HEK293T (cell line): ENCODE measurements at places on chromosomes 3 and 15.

- no peak for DNase-seq
These were observed 75.2 kb upstream of the GRM7 start for GRCh38 chr3:6785726-6786125.

GRCh38 chr15:92808598-92809063 is 91.5 kb upstream of the CHD2 start:
- DNase-seq, result peak; percentile 51

GRCh38 chr3:28080716-28081115 is 160.7 kb upstream of the CMC1 start:
- no peak for DNase-seq

- DNase-seq, result no peak
These were observed 374.3 kb upstream of the TGFBR2 start for GRCh38 chr3:30232142-30232541.

- no peak for DNase-seq
These were observed 291.9 kb downstream of the IGSF11 start for GRCh38 chr3:118742760-118743159.

- DNase-seq, result no peak
These were observed 224.1 kb downstream of the TPRG1 start for GRCh38 chr3:189395825-189396224.

DNA sequence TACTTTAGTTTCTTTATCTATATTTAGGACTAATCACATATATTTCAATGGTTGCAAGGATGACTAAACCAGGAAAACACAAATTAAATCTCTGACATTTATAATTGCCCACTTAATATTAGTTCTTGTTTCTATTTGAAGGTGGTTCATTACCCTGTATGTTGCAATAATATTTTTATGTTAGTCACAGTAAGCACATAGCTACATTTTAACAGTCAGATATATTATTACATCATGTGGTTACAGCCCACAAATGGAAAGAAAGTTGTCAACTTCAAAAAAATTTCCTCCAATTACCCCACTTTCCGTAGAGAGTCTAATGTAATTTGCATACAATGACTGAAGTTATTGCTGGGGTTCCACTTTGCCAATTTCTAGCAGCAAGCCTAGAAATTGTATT is 114.6 kb downstream of the TUSC7 start:
- DNase-seq, result no peak

GRCh38 chr3:58034738-58035523 is 26.7 kb downstream of the FLNB start:
- no peak for DNase-seq

- DNase-seq, result no peak
These were observed 64.8 kb downstream of the ZBTB20 start for GRCh38 chr3:115082260-115082659.

DNA sequence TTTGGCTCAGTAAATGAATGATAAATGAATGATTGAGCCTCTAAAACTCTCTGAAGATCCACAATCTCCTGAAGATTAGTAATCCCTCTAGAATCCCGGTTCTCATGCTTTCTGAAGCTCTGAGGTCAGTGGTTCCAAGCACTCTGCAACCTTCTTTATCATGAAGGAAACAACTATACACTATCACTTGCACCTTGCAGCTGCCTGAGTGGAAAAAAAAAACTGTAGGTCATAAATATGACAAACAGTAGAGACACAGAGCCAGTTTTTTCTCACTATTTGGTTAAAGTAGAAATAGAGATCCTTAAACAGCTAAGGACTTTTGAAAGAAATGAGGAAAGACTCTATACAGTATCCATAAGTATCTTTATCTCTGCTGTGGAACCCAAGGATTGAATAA is 122.0 kb upstream of the CRBN start:
- no peak for DNase-seq

- DNase-seq, result no peak
These were observed 13.8 kb downstream of the TSPAN3 start for GRCh38 chr15:77057072-77057471.

DNA sequence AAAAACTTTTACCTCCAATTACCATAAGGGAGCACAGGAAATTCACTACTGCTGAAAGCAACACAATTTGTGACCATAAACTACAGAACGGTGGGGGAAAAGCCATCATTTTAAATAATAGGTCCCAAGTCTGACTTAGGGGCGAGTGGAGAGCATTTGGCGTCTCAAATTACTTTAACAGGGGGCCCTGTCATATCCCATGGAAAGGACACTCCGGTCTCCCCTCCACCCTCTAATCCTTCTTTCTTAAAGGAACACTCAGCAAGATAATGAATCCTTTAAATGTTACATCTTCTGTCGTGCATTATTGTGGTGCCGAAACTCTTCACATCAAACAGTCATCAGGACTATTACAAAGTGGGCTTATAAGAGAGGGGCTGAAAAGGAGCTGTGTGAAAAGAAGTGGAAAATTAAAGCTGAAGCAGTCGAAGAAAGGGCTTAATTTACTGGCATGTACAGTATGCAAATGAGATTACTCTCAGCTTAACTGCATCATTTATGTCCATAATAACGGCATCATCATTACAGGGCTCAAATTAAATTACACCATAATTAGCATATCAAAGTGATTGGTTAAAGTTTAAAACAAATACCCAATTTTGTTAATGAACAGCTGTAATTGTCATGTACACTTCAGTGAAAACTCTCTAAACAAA is 342.2 kb downstream of the FOXP1 start:
- DNase-seq, result no peak

- DNase-seq, result no peak
These were observed 60.5 kb upstream of the PRR23C start for GRCh38 chr3:139105154-139105702.

GRCh38 chr3:122973893-122974615 is 53.5 kb downstream of the SEMA5B start:
- no peak for DNase-seq

DNA sequence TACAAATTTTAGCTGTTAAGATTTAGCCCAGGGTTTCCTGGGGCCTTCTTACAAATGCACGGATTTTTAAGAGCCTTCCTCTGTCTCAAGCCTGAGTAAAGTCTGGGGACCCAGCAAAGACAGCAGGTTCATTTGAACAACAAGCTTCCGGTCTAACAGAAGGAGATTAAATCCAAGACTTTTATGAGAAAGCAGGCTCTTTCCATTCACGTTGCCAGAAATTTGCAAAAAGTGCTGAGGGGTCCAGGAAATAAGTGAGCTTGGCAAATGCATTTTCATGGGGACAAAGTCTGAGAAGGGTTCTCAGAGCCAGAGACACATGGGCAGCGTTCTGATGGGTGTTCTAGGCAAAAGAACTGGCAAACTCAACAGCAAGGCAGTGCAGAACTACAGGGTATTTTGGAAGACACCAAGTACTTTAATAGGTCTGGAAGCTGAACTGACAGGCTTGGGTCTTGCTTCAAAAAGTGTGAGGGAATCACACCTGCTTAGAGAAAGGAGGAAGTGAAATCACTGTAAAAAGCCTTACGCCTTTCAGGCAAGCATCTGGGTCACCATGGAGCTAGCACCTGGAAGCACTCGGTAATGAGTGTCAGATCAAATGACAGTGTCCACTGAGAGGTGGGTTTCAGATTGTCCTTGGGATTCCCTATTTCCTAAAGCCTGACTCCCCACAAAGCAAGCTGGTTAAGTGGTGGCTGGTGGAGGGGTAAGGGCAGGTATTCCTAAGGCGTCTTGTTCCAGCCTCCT is 115.8 kb upstream of the ARHGEF3 start:
- DNase-seq, result no peak

DNA sequence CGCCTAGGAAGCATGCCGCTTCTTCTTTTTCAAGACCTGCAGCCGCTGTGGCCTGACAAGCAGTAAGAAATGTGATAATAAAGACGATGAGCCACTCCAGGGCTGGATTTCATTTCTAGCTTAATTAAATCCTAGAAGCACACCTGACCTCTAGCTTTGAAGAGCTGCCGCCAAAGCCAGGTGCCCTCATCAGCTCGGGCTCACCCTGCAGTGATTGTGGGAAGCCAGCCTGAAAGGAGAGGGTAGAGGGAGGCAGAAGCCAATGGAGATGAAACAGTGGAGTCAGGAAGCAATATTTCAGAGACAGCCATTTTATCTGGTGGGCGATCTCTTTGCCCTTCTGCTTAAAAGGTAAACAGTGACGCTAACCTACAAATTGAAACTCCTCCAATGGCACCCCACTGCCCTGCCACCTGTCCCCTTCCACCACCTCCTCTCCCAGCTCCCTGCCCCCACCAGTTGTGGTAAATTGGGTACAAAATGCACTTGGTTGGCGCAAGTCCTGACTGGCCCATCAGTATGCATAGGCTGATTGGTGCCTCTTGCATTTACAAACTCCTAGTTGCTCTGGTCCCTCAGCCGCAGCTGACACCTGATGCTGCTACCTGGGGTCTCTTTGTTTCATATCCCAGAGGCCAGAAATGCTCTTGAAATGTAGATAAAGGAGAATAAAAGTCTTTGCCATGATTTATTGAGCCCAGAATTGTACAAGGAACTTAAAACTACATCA is 385.3 kb downstream of the PDCD6IP start:
- DNase-seq, result no peak

- DNase-seq, result no peak
These were observed 213.9 kb upstream of the TBL1XR1 start for GRCh38 chr3:177411201-177411600.
